Erythroblast (primary cell): ENCODE measurements at places on chromosomes 3 and 15.

DNA sequence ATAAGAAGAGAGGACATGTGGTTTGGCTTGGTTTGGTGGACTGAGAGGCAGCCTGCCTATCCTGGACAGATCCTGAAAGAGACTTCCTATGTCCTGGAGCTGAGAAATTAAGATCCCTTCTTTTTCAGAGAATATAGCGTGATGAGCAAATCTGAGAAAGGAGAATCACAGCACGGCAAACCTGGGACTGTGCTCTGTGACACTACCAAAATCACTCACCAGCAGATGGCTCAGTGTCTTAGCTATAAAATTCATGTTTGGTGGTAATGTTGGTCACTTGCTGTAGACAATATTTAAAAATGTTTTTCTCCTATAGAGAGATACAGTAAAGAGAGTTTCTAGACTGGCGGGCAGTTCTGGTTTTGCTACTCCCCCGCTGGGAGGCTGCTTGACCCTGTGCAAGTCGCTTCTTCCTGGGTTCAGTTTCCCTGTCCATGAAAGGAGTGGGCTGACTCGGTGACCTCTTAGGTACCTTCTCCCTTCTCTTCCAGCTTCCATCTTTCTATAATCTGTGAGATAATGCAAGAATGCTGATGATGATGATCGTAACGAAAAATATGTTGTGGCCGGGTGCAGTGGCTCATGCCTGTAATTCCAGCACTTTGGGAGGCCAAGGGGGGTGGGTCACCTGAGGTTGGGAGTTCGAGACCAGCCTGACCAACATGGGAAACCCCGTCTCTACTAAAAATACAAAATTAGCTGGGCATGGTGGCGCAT lies 7.6 kb upstream of the HES1 start:
- no peak for DNase-seq

DNA sequence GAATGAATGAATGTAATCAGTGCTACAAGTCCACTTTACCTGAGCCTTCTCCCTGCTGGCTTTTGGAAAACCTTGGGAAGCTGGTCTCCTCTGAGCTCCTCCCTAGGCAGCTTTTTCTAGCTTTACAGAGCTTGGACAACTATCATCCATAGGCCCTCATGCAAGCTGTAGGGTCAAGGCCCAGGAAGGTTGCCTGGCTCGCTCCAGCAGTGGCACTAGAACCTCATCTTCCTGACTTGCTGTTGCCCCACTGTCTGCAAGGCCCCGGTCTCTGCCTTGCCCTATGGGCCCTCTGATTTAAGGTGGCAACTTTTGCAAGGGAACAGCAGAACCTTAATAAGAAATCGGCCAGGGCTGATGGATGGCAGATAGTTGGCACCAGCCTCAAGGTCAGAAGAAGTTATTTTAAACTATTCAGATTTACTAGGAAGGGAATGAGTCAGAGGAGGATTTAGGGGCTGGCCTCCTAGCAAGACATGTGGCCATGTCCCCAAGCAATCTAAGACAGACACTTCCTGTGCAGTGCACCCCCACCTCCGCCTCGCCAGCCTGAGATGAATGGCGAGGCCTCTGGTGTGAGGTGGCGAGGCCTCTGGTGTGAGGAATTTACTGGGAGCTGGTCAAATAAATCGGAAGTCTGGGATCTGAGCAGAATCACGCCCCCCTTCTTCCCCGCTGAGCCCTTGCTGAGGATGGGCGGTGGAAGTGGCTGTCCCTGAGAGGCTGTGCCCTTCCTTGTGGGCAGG lies 180.8 kb downstream of the MEGF11 start:
- DNase-seq, result no peak

GRCh38 chr15:28914483-28915023 lies 28.8 kb downstream of the APBA2 start:
- peak; percentile 30 for DNase-seq

GRCh38 chr3:62688050-62688449 lies 187.2 kb downstream of the CADPS start:
- DNase-seq, result no peak

DNA sequence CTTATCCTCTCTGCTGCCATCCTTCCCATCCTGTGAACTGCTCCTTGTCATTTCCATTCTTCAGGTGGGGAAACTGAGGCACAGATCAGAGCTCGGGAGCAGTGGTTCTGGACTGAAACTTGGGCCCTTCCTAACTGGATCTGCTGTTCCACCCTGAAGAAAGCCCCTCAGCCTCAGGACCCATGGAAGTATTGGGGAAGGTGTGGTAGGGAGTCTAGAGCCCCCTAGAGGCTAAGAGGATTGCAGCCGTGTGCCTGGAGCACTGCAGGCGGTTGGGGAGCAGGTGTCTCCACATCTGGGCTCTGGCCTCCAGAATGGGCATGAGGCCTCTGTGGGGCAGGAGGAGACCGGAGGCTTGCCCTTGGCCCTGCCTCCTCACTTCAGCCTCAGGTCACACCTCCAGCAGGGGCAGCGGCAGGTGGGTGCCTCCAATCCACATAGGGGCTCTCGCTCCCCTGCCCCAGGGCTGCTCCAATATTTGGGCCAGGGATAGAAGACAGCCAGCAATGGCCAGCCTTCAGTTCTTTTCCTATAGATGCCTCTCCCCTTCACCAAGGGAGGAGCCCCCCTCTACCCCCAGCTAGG lies 28.1 kb downstream of the DNAJB8 start:
- peak; percentile 40 for DNase-seq

GRCh38 chr15:81330366-81331090 lies 6.6 kb upstream of the STARD5 start:
- DNase-seq, result no peak

- DNase-seq, result no peak
Measured at GRCh38 chr3:9399337-9399703, 1.9 kb downstream of the SETD5 start.

- DNase-seq, result no peak
Measured at GRCh38 chr15:59295261-59296001, 77.2 kb downstream of the MYO1E start.

GRCh38 chr3:185942907-185943759 lies 5.3 kb upstream of the TRA2B start:
- peak; percentile 79 for DNase-seq
